Omental fat pad (tissue), 4 donors: ENCODE measurements at places on chromosomes 5 and 9. TPM values are rescaled to one million over a fixed set of nuclear protein-coding genes. Genes with fewer than 3 reads are reported as not detected.
A peak's percentile ranks its signal among the peaks of the same experiment; 100 is the strongest.

PCDH12 gene
- total RNA-seq = 18.9 TPM

GPR150 gene
- 0.24 TPM for total RNA-seq

DNA sequence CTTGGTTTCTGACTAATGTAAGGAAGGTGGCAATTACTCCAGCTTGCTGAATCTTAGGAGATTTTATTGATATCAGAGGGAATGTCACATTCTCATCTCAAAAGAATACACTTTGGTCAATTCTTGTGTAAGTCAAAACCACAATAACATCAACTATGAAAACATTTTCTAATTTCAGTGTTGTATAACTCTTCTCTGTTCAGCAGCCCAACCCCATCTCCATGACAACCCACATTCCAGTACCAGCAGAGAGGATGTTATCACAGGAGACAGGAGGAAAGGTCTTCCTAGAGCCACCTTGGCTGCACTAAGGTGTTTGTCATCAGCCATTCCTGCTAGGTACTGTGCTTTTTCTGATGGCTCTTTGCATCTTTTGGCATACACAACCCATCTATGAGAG is 529.1 kb upstream of the BRINP1 start:
- DNase-seq = no peak

GRCh38 chr5:44603496-44604272 is 205.1 kb upstream of the MRPS30 start:
- no peak for DNase-seq

DNA sequence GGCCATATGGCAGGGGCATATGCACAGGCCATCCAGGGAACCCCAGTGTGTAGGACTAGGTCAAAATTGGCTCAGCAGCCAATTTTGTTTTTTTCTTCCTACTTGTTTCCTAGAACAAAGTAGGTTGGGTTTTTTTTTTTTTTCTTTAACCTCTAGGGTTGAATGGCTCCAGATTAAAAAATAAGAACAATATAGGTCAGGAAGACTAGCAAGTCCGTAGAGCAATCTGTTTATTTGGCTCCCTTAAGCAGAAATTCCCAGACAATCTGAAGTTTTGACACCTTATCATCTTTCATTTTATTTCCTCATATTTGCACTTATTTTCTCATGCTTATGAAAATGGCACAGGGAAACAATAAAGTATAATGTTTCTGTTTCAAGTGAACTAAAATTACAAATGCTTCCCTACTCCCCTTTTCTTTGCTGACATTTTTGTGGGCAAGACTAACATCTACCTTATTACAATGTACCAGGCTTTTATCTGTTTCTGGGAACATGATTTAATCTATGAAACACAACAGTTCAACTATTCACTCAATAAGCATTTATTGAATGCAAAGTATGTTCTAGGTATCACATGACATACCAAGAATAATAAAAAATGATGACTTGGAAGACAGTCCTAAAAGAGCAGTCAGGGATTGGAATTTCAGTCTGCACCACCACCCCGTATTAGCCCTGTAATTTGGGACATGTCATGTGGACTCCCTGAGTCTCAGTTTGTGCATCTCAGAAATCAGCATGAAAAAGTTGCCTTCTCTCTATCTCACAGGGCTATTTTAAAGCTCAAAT is 30.5 kb downstream of the TLR4 start:
- no peak for DNase-seq

DNA sequence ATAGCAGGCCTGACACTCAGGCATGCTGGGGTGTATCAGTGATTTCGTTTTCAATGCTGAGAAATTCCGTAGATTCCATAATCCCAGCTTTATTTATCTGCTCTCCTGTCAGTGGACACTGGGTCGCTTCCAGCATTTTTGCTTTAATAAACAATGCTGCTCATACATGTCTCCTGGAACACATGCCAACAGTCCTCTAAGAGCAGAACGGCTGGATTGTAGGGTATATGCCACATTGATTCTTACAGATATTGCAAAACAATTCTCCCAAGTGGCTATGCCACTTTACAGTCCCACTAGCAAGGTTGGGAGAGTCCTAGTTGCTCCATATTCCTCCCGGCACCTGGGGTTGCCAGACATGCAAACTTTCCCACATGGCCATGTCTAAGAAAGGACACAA is 81.9 kb downstream of the RAPGEF1 start:
- DNase-seq = no peak

PTGR1 gene
- total RNA-seq = 28.0 TPM

KIAA1958 gene
- 4.4 TPM for total RNA-seq

INSYN2B gene
- 8.4 TPM for total RNA-seq

DNA sequence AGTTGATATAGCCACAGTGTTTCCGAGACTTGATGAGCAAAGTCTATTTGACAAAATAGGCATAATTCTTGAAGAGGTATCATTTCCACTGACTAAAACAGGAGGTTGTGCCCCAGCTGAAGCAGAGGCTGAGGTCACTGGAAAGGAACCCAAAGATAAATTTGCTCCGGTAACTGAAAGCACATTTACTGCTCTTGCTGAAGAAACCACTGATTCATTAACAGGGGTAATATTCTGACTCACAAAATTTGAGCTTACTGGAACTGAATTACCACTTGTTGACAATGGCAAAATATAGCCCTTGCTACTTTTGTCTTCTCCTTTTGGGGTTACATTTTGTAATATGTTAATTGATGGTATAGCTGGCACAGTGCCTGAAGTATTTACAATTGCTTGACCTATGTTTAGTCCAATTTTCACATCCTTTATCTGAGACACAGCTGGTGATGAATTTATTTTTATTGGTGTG is 30.2 kb downstream of the MLANA start:
- DNase-seq = no peak

DDX4 gene
- total RNA-seq = not detected

DNA sequence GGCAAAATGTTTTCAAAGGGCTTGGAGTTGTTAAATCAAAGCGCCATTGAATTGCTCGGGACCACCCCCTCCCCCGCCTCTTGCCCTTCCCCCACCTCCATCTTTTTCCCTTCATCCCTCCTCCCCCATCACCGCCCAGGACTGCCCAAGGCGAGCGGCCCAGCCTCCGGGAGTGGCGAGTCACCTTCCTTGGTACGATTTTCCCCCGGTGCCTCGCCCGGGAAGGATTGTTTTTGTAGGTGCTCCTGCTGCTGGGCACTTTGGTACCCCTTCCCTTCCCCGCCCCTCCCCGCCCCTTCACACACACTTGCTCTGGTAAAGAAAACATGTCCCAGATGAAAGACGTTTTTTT is 61.2 kb downstream of the TMEM174 start:
- no peak for DNase-seq

- DNase-seq = no peak
These were observed 283.0 kb downstream of the CEMIP2 start for GRCh38 chr9:71485326-71485725.

SOHLH1 gene
- total RNA-seq = not detected

GRCh38 chr5:171835066-171835465 is 49.4 kb downstream of the SMIM23 start:
- DNase-seq = no peak

MAMDC4 gene
- 1.9 TPM for total RNA-seq

- DNase-seq = no peak
These were observed 885 bp upstream of the MLLT3 start for GRCh38 chr9:20623021-20623747.

DNA sequence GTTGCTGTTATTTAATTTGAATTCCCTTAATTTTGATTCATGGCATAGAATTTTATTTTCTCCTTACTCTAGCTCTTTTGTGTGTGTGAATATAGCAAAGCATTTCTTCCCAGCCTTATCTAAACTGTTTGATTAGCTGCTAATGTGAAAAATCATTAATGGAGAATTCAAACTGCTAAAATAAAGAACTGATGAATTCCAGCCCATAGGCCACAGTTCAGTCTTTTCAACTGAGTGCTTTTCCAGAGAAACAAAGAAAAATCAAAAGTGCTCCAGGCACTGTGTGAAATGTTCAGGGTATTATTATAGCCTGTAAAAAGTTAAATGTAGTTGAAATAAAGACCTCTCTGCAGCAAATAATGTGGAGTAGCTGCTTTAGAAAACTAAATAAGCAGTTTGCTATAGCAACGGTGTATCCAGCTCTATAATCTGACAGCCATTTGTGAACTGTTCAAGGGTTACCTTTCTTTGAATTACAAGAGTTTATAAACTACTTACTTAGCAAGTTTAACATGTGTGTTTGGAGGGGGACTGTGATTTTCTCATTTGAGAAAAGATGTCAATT is 123.8 kb downstream of the GIN1 start:
- no peak for DNase-seq

DNA sequence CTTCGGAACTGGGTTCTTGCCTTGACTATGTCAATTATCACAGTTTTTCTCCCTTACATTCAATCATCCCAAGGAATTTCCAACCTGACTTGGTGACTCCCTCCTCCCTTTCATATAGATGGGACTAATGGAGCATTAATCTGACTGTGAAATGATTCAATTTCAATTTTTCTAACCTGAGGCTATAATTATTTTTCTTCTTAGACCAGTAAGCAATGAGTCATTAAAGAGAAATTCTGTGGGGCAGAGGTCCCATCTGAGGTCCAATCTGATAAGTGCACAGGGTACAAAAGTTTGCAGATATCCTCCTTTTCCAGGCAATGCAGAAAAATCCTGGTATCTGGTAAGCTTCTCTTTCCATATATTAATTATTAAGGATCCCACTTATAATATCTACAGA is 18.9 kb downstream of the PDE4D start:
- DNase-seq = no peak

TPPP gene
- total RNA-seq = 3.9 TPM

GRCh38 chr5:153970496-153970895 is 68.2 kb downstream of the FAM114A2 start:
- no peak for DNase-seq

FAM153A gene
- total RNA-seq = 13.1 TPM

DNA sequence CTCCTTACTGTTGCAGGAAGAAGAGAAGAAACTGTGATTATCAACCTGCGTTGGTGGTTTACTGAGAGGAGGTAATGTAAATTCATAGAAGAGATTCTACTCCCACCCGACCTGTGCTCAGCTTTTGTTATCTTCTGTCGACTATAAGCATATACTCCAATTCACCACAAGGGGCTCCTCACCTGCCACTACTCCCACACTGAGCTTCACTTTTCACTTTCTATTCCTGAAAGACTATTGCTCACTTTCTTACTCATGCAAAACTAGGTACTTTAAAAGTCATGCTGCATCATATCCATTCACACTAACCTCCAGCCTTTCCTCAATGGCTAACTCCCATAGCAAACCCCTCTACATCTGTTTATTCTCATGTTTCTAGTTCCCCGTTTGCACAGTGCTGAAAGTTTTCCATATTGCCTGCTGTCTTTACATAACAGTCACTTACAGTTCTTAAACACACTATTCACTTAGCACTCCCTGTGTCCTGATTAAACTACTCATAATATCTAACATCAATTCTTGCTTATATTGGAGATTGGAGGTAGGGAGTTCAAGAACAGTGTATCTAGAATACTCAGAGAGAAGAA is 1062.6 kb downstream of the NR2F1-AS1 start:
- DNase-seq = no peak

DNA sequence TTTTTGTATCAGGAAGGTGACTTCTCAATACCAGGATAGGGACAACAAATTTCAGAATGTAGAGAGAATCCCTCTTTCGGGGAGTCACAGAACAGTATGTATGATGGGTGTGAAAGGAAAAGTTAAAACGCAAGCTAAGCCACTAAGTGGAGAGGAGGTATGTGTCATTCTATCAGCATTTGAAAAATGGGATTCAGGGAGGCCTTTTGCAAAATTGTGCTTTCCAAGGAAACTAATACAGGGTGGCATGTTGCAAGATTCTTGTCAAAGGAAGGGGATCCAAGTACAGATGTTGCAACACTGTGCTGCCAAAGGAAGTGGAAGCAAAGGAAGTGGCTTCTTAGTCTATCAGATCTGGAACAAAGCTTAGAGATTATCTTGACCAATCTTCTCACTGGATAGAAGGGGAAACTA is 12.6 kb upstream of the TNIP1 start:
- DNase-seq = no peak

GRCh38 chr9:131050831-131051230 is 41.9 kb downstream of the LAMC3 start:
- DNase-seq = no peak

GRCh38 chr9:92745331-92745730 is 19.3 kb downstream of the BICD2 start:
- DNase-seq = no peak

LTC4S gene
- 15.1 TPM for total RNA-seq

DNA sequence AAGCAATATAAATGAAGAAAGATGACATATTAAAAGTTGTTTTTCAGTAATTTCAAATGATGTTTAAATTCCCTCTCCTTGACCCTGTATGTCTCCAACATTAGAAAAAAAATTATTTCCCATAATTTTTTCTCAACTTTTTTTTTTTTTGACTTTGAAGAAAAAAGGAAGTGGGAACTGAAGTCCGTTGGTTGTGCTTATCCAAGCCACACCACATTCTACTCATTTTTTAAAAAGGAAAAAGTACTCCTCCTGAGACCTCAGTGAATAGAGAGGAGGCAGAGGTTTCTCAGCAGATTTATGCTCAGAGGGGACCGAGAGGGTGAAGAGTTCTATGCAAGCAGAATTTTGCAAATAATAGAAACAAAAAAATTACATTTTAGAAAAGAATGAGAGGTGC is 123.3 kb downstream of the PCSK5 start:
- no peak for DNase-seq

DNA sequence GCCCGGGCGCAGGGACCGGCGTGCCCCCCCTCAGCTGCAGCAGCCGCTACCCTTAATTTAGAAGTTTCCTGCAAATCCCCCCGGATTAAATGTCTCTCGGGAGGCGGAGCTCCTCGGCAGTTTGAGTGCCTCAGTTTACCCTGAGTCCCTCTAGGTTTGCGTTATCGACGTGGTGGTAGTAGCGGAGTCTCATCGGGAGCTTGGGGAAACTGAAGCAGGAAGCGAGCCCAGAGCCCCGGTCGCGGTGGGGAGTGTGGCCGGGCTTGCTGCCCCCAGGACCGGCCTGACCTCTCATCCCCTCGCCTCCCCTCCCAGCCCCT is 529 bp upstream of the TPM2 start:
- DNase-seq = no peak

GRCh38 chr5:63029891-63030290 is 451.3 kb downstream of the LRRC70 start:
- DNase-seq = no peak

LCNL1 gene
- not detected for total RNA-seq

- DNase-seq = no peak
These were observed 115.1 kb upstream of the MVB12B start for GRCh38 chr9:126211441-126212074.

GRCh38 chr9:129289131-129289731 is 111.2 kb upstream of the IER5L start:
- peak; percentile 17 for DNase-seq

DNA sequence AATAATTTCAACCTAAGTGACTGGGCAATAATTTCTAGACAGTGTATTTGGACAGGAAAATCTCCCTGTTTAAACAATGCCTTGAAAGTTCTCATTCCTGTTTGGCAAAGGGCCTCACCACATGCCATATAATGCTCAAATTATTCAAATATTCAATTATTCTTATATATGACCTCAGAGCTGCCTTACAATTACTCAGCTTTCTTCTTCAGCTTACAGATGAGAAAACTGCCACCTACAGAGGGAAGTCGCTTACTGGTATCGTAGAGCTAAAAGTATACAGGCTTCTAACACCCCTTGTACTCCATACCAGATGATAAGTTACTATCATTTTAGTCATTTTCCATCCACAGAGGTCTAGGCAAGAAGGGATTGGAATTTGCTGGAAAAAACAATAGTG is 830.3 kb downstream of the BRINP1 start:
- DNase-seq = no peak
